ENCODE measurements at places on chromosomes 2 and 18.

GRCh38 chr18:21363348-21363747 lies 121.3 kb downstream of the GREB1L start:
- DNase-seq: no peak

GRCh38 chr18:30992231-30992630 lies 50.3 kb downstream of the DSC3 start:
- no peak for DNase-seq

GRCh38 chr18:6795307-6795706 lies 65.8 kb downstream of the ARHGAP28 start:
- no peak for DNase-seq

GRCh38 chr2:153005071-153005730 lies 286.8 kb downstream of the ARL6IP6 start:
- DNase-seq: no peak
